ENCODE measurements at places on chromosomes 16 and 17.

DNA sequence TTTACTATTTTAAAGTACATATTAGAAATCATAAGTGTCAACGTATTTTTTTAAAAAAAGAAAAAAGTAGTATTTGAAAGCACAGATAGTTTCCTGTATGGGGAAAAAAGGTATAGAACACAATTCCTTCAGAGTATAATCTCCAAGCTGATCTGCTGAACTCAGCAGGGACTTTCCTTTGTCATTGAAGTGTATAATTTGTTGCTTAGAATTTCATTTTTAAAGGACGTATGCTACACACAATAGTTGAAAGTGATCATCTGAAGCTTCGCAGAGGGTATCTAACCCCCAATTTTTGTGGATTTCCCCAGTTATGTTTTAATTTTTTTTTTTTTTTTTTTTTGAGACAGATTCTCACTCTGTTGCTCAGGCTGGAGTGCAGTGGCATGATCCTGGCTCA is 20.2 kb upstream of the MAPT start:
- DNase-seq = peak; percentile 79

DNA sequence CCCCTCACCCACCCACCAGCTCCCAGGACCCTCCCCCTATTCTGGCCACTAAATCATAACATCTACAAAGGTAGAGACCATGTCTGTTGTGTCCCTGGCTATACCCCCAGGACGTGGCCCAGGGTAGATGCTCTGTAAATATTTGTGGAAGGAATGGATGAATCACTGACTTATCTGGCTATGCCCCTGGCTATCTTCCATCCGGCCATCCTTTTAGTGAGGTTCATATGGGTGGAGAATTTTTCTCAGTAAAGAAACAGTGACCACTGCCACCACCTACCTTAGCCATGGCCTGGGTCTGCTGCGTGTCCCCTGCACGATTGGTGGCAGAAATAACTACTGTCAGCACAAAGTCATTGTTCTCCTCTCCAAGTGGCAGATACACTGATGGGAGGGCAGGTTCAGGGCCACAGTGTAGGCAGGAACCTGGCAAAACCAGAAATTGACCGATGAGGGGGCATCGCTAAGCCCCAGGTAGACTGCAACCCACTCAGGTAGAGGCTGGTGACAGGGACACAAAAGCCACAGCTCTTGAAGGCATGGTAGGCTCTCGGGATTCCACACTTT is 63.1 kb upstream of the BCO1 start:
- DNase-seq = no peak

DNA sequence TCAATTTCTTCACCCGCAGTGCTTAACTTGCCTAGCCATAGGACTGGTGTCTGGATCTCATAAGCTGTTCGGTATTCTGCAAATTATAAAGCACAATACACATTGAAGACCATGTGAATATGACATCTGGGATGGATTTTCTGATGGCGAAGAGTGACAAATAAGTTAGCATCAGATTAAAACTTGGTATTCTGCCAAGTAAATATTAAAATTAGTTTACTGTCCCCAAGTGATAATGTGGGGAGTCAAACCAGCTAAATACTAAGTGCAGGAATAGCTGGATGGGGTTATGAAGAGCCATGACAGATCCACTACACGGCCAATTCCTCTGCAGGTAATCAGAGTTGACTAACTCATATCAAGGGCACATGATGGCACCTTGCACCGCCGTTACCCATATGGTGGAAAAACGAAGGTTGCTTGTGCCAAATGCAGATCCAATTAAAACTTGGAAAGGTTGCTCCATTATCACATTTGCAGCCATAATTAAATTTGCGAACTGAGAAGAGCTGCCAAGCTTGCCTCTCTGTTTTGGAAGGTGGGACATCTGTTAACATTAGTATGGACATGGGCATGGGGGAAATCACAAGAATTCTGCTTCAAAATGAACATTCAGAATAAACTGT is 114.9 kb upstream of the TOM1L1 start:
- DNase-seq = no peak

GRCh38 chr16:56119133-56119532 is 72.2 kb upstream of the GNAO1 start:
- no peak for DNase-seq

- no peak for DNase-seq
Observed at GRCh38 chr16:59566446-59566845, 832.3 kb upstream of the GOT2 start.

- DNase-seq = no peak
Observed at GRCh38 chr17:33816036-33816435, 439.0 kb upstream of the CCL2 start.

- no peak for DNase-seq
Observed at GRCh38 chr17:78512976-78513375, 64.2 kb downstream of the DNAH17 start.

- peak; percentile 52 for DNase-seq
Observed at GRCh38 chr16:88633684-88634140, 4.7 kb upstream of the IL17C start.

- no peak for DNase-seq
Observed at GRCh38 chr17:82237746-82238471, 9.1 kb downstream of the SLC16A3 start.

DNA sequence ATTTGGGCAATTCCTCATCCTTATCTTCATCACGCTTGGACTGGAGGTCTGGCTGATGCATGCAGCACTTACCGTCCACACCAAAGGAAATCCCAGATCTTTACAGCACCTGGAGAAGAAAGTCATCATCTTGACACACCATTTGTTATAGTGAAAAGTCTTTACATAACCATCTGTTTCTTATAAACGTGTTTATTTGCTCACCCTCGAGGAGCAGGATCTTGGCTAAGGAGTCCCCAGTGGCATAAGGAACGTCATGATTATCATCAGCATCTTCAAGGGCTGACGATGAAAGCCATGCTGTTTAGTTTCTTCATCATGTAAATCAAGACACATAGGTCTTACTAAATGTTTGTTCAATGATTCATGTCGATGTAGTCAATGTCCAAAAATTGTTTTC is 248.8 kb upstream of the ELAC2 start:
- DNase-seq = no peak

DNA sequence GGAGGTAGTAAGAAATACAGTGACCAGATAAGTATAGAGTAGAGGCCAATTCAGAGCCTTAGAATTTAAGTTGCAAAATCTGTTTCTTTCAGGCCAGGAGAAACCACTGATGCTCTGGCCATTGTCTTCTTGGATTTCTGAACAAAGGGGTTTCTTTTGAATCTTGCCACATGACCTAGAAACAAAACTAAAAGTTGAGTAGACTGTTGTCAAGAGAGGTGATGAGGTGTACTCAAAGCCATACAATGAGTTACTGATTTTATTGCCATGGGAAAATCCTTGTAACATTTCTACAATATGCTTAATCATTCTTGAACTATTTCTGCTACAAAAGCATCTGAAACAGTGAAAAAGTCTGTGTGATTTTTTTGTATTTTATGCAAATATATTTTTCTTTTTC is 881.3 kb downstream of the CDH11 start:
- DNase-seq = peak; percentile 22

DNA sequence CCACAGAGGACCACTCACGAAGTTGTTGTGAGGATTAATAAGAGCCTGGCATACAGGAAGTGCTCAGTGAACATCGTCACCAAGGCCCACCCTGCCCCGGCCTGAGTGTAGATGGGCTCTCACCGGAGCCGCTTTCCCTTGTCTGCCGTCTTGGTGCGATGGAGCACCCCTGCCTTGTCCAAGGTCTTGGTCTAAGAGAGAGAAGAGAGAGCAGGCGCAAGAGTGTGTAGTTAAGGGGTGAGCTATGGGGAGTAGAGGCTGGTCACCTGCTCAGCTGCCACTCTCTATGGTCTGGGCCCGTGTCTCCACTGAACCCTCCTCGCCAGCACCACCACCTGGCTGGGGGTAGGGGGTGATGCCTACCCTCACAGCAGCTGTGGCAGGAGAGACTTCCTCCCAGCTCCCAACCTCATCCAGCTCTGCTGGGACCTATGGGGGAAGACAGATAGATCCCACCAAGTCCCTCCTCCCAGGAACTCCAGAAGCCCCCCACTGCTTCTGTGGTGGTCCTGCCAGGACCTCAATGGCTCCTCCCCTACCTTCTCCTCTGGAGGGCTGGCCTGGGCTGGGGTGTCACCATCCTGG is 28.7 kb downstream of the ARHGAP27 start:
- DNase-seq = no peak

DNA sequence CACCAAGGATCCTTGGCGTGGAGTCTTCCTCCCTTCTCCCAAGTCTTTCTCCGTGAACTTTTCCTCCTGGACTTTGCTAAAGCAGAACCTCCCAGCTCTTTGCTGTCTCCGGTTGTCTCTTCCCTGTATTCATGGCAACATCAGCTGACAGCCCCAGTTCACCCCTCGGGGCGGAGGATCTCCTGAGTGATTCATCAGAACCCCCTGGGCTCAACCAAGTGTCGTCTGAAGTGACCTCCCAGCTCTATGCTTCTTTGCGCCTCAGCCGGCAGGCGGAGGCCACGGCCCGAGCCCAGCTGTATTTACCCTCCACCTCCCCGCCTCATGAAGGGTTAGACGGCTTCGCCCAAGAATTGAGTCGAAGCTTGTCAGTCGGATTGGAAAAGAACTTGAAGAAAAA is 943 bp downstream of the CNTROB start:
- no peak for DNase-seq

DNA sequence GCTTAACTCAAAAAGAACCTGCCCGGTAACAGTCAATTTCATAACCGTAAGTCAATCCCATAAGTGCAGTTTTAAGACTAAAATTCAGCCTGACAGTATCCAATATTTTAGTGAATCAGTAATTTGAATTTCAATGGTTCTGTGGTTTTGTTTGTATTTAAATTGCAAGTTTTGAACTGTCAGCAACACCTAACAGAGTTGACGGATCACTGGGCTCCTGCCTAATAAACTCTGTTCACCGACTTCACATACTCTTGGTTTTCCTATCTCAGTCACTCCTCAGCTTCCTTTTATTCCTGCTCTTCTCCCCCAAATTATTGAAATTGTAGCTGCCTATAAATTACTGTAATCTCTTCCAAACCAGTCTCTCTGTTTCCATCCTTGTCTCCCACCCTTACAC is 12.5 kb downstream of the SIAH1 start:
- DNase-seq = no peak

DNA sequence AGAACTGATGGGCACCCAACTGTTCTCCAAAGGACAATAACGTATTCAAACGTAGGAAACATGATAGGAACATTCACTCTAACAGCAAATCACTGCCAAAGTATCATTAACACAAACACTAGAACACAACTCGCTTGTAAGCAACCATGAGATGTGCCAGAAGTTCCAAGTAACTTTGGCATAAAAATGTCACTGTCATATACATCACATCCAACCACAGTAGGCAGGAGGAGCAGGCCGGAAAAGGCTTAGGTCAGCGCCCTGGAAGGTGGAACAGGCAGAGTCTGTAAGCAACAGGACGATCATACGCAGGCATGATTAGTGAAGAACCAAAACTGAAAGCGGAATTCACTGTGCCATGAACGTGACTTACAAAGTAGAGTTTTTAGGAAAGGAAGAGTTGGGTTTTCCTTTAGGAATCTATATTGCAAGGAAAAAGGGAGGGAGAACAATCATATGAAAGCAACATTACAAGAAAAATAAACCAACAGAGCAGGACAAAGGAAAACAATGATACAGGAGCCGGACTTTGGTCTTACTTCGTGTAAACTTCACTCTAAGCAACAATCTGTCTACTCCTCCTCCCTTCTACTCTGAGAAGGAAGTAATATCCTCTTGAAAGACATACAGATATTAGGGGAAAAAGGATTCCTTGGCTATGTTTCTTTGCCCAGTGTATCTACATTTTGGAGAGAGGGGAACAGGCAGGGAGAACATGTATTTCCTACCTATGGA is 52.3 kb downstream of the YWHAE start:
- no peak for DNase-seq
